ENCODE measurements at places on chromosomes 11 and 22.

DNA sequence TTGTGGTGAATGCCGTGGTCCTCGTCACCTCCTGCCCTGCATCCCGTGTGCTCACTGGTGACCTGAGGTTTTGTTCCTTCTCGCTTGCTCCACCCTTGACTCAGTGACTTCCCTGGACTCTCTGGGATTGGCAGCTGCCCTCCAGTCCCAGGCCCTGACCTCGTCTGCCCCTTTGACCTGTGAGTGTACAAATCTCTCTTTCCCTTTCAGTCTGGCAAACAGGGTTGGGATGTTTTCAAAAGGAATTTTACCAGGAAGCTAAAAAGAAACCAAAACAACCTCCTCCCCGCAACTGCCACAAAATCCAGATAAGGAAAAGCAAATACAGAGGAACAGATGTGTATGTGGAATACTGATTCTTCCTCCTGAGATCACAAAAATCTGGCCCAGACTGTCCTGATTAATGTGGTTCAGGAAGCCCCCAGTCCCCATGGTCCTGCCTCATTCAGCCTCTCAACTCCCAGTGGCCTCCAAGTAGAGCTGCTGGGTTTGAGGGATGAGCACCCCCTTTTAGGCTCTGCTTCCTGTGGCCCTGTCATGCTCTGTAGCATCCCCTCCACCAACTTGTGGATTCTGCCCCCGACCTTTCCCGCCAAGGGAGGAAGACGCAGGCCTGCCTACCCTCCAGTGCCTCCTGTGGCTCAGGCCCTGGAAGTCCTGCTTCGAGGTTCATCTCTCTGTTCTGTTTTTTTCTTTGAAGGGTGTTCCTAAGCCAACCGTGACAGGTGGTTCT, 15.2 kb downstream of the ROBO4 start:
- DNase-seq: no peak

DNA sequence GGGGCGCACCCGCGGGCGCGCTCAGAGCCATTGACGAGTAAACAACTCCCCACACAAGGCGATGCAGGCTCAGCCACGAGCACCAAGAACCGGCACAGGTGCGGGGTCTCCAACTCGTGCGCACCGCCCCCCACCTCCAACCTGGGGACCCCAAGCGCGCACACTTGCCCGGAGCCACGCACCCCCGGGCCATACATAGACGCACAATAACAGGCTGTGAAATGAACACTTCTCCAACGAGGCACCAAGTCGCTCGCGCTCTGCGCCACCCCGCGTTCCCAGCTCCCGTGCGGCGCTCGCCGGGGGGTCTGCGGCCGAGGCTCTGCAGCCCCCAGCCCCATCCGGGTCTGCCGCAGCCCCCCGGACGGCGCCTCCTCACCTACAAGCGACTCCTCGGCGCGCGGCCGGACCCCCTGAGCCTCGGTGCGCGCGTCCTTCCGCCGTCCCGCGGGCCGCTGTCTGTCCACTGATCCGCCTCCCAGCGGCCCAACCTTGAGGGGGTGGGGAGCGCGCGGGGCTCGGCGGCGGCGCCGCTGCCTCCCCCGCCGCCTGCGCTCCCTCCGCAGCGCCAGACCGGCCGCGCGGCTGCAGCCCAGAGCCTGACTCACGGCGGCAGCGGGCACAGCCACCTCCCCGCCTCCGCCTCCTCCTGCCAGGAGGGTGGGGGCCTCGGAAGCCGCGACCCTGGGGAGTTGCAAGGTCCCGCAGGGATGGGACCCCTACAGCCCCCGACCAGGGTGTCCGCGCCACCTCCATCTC, 1.6 kb downstream of the IFITM10 start:
- no peak for DNase-seq

DNA sequence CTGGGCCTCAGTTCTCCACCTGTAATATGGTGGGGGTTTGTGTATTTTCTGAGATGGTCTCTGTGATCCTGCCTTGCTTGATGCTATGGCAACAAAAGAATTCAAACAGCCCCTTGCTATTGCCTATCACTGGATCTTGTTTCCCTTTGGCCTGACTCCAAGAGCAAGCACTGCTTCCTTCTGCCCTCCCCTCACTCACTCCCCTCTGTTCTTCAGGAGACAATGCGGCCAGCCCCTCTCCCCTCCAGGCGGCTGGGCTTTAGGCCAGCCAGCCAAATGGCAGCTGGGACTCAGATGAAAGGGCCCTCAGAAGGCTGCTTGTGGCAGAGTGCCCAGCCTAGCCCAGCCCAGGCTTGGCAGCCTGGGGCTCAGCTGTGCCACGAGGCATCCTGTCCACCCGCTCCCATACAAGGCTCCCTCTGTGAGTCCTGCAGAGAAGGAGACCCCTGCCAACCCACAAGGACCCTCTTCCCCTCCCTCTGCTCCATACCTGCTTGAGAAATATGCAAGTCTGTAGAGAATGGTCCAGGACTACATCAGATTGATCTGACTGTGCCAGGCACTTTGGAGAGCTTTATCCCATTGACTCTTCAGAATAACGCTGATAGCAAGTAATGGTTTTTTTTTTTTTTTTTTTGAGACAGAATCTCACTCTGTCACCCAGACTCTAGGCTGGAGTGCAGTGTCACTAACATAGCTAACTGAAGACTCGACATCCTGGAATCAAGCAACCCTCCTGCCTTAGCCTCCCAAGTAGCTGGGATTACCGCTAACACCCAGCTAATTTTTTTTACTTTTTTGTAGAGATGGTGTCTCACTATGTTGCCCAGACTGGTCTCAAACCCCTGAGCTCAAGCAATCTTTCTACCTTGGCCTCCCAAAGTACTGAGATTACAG, 7.6 kb upstream of the KCTD14 start:
- DNase-seq: no peak

- DNase-seq: no peak
Observed at GRCh38 chr11:91926965-91927364, 297.7 kb upstream of the FAT3 start.

DNA sequence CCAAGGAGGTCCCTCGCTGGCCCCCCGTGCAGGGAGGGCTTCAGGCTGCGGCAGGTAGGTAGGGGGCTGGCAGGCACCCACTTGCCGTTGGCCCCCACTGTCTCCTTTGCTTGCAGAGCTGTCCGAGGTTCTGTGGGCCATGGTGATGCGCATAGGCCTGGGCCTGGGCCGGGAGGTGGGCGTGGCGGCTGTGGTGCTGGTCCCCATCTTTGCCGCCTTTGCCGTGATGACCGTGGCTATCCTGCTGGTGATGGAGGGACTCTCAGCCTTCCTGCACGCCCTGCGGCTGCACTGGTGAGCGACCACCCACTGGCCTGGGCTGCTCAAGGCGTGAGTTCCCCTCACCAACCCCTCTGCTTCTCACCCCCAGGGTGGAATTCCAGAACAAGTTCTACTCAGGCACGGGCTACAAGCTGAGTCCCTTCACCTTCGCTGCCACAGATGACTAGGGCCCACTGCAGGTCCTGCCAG, 11.6 kb downstream of the TCIRG1 start:
- DNase-seq: no peak
